ENCODE measurements at places on chromosomes 1 and 21.

DNA sequence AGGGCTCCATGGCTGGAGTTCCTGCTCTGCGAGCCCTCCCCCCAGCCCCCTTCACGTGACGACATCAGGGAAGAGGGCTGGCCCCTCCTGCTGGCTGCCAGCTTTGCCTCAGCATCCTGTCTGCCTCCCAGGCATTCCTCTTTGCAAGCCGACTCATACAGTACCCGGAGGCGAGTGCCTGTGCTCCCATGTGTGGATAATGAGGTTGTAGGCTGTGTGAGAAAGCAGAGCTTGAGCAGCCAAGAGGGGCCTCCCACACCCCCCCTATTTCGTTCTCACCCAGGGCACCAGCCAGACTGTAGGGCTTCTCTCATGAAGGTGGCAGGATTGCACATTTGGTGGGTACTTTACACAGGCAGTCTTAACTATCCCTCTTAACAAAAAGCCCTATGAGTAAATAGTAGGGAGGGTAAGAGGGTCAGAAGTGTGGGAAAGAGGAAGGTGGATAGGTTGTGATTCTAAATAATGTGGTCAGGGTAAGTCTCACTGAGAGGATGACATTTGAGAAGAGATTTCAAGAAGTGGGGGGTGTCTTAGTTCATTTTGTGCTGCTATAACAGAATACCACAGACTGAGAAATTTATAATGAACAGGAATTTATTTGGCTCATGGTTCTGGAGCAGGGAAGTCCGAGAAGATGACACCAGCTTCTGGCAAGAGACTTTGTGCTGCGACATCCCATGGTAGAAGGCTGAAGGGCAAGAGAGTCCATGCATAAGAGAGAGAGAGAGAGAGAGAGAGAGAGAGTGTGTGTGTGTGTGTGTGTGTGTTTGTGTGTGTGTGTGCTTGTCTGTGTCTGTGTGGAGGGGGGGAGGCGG is 113.5 kb downstream of the OMA1 start:
- no peak for ATAC-seq

- no peak for ATAC-seq
These were observed 257.9 kb downstream of the CAMTA1 start for GRCh38 chr1:7043191-7043549.

DNA sequence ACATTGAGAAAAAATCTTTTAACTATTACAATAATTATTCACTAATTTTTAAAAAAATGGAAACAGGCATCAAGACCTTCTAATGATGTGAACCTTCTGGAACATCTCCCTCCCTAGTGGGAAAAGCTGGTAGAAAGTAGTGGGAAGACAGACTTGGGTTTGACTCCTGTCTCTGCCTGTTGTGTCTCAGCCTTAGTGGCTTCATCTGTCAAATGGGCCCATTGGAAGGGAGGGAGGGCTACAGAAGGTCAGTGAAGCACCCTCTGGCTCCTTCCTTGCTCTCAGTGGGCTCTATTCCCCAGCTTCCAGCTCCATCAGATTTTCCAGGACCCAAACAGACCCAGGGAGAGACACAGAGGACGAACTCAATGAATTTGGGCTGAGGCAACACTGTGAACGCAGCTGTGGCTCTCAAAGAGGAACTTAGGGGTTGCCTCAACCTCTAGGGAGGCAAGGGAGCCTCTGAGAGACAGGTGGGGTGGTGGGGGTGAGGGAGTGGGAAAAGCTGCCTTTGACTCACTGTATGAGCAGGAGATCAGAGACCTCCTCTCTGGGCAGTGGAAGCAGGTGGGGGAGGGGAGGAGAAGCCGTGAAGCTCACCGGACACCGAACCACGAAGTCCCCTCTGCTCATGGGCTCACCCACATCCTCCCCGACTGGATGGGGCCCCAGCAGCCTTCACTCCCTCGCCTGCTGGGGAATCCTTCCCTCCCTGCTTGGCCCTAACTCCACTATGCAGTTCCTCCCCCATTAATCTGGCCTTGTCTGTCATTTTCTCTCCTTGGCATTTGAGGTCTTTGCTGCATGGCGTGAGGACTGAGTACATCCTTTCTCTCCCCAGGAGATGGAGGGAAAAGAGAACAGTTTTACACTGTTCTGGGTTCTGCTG is 4.5 kb downstream of the CNR2 start:
- peak; percentile 18 for ATAC-seq

DNA sequence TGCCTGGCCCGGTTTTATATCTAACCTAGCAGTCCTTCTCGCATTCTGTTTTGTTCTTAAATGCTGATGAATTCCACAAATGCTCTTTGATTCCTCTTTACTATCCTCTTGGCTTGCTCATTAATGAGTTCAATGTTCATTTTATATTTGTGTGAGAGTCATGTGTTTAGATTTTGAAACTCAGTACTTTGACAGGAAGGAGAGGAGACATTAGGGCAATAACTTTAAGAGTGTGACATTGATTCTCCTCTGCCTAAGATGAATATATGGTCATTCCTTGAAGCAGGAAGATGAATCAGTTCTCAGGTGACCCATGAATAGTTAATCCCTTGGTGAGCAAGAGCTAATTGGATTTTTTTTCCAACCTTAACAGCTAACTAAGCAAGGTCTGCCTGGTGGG is 84.1 kb downstream of the MRPS6 start:
- ATAC-seq = no peak

- ATAC-seq = no peak
These were observed 25.6 kb downstream of the PPP1R12B start for GRCh38 chr1:202374099-202374498.

DNA sequence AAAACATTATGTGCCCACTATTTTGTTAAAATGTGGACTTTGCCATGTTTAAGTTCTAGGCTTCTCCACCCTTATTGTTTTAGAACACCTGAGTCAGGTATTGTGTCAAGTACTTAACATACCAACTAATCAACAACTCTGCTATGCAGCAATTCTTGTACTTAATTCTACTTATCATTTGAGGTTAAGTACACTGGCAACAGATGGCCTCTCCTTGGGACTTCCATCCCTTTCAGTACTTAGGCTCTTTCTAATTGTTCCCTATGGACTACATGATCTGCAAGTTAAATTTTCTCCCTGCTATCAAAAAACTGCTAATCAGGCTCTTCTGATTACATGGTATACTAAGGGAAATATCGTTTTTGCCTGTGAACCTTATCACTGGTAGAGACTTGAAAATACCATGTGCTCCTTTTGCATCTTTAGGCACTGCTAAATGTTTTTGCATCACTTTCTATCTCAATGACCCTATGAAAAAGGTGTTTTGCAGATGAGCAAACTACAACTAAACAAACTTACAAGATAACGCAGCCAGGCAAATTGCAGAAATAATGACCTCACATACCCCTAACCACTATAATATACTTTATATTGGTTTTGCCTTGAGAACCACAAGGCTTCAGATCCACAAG is 18.9 kb downstream of the SFPQ start:
- ATAC-seq = no peak

GRCh38 chr21:34889676-34890469 is 159.2 kb downstream of the RUNX1 start:
- peak; percentile 52 for ATAC-seq

- peak; percentile 97 for ATAC-seq
These were observed 40.7 kb upstream of the PRKACB start for GRCh38 chr1:84103197-84103992.

DNA sequence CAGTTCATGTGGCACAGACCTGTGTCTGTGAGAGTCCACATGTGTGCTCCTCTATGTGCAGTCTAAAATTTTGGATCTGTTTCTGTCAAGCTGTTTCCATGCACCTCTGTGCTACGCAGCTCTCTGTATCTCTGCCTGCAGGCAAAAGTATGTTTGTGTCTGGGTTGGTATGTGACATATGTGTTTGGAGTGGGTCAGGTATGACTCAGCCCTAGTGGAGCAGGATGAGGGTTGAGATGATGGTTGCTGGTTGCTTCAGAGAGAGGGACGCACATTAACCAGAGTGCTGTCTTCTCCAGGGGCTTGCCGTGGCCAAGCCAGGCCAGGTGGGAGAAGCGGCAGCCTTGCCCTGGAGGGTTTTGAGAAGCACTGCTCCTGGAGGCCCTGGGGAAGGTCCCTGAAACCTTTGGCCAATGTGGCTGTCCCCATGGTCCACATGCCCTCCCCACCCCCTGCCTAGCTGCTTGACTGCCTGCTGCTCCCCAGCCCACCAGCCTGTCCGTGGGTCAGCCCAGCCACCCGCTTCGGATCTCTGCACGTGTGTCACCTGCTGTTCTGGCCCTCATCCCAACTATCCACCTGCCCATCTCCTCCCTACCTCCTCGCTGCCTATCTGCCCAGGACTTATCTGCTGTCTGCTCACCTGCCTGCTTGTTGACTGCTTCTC is 4.1 kb upstream of the EVA1B start:
- no peak for ATAC-seq

- no peak for ATAC-seq
These were observed 777.8 kb upstream of the PRMT6 start for GRCh38 chr1:106278716-106279115.

GRCh38 chr1:6880951-6881690 is 95.9 kb downstream of the CAMTA1 start:
- ATAC-seq = no peak

- no peak for ATAC-seq
These were observed 212.0 kb downstream of the SLC45A1 start for GRCh38 chr1:8529901-8530300.

DNA sequence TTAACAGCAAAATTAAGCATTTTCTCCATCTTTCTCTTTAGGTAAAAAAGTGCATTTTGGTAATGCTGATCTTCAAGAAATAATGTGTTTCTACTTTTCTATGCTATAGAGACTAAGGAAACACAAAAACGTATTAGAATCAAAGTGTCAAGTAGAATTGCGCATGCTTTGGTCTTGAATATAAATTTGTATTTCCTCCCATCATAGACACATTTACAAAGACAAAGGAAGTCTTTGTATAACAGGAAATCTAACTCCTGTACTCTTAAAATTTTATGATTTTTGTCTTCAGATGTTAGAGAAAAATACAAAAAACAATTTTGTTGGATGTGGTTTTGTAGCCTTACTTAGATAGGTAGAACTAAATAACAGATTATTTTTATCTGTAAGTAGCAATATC is 1299.4 kb downstream of the NCAM2 start:
- no peak for ATAC-seq

DNA sequence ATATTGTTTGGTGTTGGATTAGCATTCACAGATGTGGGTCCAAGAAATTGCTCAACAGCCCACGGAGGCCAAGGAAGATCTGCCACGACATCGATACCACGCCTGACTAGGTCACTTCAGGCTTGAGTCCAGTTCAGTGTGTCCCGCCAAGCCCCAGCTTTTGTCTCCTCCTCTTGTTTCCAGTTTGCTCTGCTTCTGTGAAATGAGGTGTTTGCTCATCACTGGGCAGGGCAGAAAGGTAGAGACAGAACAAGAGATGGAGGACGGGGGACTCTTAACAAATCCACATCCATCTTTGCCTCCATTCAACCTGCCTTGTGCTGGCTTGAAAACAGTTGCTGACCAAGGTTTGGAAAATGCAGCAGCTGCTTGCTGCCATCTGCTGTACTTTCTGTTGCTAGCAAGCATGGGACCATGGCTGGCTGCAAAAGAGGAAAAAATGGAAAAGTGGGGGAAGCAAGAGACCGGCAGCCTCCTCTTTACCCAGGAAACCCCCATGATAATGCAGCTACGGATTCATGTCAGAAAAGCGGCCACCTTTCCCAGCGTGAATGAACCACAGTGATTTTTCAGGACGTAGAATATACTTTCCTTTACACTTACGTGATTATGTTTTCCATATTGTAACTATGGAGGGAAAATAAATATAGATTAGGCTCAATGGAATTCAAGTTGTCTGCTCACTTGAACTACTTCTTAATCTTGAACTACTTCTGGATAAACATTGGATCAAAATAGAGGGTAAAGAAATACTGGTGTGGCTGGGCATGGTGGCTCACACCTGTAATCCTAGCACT is 80.2 kb upstream of the GREM2 start:
- no peak for ATAC-seq

- ATAC-seq = peak; percentile 96
These were observed at the start of gene URB1 for GRCh38 chr21:32392880-32393676. Gene URB1, minus strand, starts transcription at chr21:32393012. Its CDS starts 102 bp downstream, at chr21:32392910.

- no peak for ATAC-seq
These were observed at the start of gene FCRL5 for GRCh38 chr1:157551694-157552693. Gene FCRL5, minus strand, starts transcription at chr1:157552515. Its CDS starts 153 bp downstream, at chr1:157552362.

- no peak for ATAC-seq
These were observed 270.6 kb downstream of the NFIA start for GRCh38 chr1:61352845-61353435.

DNA sequence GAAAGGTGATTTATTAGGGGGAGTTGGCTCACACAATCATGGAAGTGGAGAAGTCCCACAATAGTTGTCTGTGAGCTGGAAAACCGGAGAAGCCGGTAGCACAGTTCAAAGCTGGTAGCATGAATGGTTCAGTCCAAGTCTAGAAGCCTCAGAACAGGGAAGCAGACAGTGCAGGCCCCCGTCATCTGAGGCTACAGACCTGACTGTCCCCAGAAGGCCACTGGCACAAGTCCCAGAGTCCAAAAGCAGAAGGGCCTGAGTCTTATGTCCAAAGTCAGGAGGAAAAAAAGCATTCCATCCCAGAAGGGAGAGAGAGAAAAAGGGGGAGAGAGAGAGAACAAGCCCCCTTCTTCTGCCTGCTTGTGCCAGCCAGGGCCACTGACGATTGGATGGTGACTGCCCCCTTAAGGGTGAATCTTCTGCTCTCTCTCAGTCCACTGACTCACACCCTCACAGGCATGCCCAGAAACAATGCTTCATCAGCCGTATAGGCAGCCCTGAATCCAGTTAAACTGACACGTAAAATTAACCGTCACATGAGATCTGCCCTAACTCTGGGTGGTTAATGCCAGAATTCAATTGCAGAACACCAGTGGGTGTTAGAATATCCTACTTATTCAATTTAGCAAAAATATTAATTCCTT is 49.3 kb upstream of the POU2F1 start:
- no peak for ATAC-seq

Data from activated CD4-positive, CD25-positive, alpha-beta regulatory T cell treated with anti-CD3 and anti-CD28 coated beads, Interleukin-2, amount 50 U/mL, for 24 hours (primary cell).